SK-N-SH (cell line): ENCODE measurements at places on chromosomes 1 and 21. TPM values are rescaled to one million over a fixed set of nuclear protein-coding genes. Genes with fewer than 3 reads are reported as not detected.

Gene HSPG2
- polyA plus RNA-seq = 10.7 and 28.9 TPM in 2 replicates

Gene RAB7B
- polyA plus RNA-seq = 0.15 and 0.24 TPM in 2 replicates

- no peak for DNase-seq
These were observed 282.1 kb upstream of the BRINP3 start for GRCh38 chr1:190759807-190760206.

DNA sequence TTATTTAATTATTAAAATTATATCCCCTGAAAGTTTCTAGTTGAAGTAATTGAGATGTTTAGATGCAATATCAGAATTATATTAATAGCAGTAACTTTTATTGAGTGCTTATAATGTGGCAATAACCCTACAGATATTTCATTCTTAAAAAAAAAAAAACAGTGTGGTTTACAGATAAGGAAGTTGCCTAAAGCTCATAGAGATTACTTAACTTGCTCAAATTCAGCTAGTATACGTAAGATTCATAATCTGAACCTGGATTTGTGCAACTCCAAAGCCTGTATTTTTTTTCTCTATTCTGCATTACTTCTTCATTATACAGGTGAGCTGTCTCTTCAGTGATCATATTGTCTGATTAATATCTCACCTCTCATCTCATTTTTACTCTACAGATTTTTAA, 156.0 kb upstream of the PTBP2 start:
- no peak for DNase-seq

Gene DAB1
- 2.3 and 2.9 TPM in 2 replicates for polyA plus RNA-seq

Gene KRTAP7-1
- not detected in 2 replicates for polyA plus RNA-seq

DNA sequence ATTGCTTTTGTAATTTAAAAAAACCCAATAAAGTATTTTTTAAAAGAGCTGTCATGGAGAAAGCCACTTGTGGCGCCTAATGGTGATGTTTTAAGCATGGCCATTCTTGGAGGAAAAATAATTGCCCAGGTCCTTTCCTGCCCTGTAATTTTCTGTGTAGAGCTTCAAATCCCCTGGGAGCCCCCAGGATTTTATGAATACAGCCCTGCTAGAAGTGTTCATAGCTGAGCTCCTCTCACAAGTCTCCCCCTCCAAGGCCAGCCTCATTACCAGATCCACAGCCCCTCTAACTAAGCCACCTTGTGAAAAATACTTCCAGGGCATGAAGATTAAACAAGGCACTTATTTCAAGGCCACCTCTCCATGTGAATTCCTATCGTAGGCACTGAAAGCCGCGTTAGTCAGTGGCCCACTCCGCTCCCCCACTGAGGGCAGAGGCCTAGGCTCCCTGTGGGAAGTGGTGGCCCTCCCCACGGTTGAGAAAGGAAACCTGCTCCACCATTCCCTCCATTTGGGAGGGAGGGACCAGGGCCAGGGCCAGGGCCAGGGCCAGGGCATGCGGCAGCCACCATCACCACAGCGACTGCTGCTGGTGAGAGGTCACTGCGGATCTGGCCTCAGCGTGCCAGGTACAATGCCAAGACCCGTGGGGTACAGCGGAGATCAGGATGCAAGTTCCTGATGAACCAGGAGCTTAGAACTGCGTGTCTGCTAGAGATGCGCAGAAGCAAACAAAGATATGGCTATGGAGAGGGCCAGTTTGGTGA, 83.1 kb downstream of the KCNN3 start:
- DNase-seq = no peak

DNA sequence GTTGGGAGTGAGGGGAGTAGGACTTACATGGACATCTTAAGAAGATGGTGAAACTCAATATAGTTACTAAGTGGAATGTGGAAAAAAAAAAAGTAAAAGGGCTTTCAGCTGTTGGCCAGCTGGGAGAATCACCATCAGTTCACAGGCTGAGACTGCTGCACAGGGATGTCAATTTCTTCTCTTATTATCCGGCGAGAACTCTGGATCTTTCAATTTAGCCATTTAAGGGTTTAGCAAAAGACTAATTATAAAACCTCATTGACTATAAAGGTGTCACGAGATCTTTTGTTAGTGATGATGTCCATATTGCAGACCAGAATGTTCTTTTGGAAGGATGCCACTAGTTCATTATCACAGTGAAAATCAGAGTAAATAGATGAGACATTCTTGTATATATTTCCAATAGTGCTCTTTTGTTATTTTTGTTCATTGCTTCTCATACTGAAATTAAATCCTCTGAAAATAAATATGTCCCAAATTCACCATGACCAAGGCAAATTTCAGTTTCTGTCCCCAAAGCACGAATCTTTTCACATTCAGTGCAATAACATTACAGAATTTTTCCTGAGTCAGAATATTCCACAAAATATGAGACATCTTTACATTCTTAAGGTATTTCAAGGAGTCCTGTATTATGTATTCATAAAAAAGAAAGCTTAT, 266.1 kb downstream of the DNM3 start:
- DNase-seq = peak; percentile 14
